ENCODE measurements at places on chromosomes 3 and 15.

- no peak for DNase-seq
These were observed 1.2 kb downstream of the KLHDC8B start for GRCh38 chr3:49172551-49173041.

DNA sequence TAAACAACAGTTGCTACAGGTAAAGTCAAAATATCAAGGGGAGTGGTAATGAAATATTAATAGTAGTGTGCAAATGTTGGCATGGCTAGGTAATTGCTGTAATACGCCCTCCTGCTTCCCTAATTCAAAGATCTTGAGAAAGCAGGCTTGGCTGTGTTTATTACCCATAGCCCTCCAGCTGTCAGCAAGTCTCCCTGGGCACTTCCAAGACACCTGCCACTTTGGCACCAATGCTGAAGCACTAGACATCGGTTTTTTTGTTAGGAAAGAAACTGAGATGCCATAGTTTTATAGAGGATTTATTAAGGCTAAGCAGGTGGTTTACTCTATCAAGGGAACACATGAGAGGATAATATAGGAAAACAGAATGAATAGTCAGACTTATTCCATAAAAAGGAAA is 64.4 kb downstream of the P2RY1 start:
- DNase-seq, result no peak

- no peak for DNase-seq
These were observed 23.3 kb downstream of the IREB2 start for GRCh38 chr15:78461171-78461888.

DNA sequence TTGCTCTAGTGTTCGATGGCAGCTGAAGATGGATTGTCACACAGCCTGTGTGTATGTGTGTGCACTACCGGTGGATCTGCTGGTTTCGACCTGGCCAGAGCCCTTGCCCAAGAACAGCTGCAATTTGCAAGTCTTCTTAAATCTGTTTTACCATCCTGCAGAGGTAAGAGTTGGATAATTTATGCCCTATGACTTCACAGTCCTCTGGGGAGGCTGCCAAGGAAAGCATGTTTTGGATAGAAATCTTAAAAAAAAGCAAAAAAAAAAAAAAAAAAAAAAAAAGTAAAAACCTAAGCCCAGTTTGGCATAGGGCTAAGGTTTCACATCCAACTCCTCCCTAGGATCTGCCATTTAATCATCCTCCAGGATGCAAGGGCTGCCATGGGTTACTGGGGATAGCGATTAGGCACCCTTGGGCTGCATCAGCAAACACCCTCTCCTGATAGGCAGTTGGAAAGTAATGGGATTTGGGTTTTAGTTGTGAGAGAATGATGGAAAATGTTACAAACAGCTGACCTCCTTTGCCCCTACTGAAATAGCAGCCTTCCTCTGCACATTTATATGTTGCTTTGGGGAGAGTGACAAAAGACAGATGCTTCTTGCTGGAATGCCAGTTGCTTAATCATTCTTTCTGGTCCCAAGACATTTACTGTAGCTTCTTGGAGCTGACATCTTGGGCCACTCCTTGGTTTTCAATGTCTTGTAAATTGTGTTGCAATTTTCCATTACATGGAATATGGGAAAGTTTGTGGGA is 35.4 kb downstream of the CD200R1L start:
- no peak for DNase-seq

DNA sequence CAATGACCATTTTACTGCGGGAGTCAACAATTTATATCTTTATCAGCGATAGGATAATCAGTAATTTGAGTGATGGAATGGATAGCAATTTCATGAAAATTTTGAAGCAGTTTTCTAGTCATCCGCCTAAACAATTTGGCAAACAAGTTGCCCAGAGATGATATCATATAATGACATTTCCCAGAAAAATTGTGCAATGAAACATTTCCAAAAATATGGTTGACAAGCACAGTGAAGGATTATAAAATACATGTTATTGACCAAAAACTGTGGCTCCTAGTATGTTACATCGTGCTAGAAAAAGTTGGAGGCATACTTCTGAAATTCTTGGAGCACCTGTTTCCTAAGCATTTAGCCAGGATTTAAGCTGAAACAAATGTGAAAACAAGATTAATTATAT is 145.1 kb downstream of the GHSR start:
- no peak for DNase-seq

Measured in non-pigmented ciliary epithelial cell (primary cell).